ENCODE measurements at places on chromosomes 5 and 9.

DNA sequence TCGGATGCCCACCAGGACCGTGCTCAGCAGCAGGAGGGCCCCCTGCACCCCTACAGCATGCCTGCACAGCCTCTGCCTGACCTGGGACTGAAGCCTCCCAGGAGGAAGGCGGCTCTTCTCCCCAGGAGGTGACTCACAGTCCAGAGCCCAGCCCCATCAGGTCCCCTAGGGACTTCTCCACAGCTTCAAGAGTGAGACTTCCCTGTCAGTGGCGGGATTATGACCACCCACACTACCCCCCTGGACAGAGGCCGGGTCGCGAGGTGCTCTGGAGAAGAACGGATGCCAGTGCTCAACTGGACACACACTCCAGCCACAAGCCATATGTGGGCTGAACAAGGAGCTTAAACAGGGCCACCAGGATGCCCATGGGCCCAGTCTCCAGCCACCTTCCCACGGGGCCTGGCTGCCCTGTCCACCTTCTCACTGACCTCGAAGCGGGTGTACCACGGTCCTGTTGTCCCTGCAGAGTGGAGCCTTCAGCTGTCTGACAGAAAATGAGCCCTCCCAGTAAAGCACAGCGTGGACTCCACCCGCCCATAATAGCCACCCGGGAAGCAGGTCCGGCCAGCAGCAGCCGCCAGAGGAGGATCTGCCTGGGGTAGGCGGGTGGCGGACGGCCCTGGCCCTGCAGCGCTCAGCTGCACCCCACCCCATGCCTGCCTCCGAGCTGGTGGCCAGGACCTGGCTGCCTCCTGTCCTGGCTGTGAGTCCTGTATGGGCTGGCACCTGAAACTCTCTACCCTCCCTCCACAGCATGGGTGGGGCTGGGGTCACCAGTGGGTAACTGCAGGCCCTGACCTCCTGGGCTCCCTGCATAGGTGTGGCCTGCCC is 54.7 kb downstream of the SEMA4D start:
- no peak for DNase-seq

DNA sequence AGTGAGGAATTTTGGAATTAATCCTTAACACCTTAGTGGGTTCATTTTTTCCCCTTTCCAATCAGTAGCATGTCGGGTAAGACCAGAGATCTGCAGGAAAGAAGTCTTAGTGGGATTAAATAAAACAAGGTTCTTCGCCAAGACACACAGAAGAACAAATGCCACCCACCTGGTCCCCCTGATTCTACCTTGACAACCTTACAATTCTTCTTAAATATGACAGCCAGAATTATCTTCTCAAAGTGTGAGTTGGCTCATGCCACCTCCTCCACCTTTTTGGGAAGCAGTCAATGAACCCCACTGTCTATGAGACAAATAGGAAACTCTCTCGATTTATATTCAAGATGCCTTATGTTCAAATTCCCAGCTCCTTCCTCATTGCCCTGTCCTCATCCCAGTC is 105.1 kb downstream of the BRINP1 start:
- no peak for DNase-seq

DNA sequence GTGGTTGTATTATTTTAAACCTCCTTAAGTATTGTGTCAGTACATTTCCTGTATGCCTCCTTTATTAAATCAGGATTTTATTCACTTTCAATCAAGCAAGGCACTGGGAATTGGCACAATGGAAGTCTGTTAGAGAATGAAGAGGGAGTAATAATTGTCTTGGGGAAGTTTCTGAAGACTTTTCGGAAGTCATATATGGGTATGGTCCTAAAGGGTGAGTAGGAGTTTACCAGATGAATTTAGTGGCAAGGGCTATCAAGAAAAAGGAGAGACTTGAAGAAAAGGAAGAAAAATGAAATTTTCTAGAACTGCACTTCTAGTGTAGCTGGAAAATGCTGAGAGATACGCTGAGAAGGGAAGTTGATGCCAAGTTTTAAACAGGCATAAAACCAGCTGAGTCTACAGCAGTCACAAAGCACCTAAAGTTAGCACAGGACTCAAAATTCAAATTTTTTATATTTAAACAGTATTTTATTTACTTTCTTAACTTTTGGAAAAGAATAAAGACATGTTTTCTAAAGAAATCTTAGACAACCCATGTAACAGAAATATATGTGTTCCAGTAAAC is 184.9 kb downstream of the SMC2 start:
- no peak for DNase-seq

- no peak for DNase-seq
Observed at GRCh38 chr9:78858266-78858665, 561.3 kb downstream of the PSAT1 start.

GRCh38 chr5:51373880-51374523 is 9.2 kb upstream of the ISL1 start:
- DNase-seq, result no peak

DNA sequence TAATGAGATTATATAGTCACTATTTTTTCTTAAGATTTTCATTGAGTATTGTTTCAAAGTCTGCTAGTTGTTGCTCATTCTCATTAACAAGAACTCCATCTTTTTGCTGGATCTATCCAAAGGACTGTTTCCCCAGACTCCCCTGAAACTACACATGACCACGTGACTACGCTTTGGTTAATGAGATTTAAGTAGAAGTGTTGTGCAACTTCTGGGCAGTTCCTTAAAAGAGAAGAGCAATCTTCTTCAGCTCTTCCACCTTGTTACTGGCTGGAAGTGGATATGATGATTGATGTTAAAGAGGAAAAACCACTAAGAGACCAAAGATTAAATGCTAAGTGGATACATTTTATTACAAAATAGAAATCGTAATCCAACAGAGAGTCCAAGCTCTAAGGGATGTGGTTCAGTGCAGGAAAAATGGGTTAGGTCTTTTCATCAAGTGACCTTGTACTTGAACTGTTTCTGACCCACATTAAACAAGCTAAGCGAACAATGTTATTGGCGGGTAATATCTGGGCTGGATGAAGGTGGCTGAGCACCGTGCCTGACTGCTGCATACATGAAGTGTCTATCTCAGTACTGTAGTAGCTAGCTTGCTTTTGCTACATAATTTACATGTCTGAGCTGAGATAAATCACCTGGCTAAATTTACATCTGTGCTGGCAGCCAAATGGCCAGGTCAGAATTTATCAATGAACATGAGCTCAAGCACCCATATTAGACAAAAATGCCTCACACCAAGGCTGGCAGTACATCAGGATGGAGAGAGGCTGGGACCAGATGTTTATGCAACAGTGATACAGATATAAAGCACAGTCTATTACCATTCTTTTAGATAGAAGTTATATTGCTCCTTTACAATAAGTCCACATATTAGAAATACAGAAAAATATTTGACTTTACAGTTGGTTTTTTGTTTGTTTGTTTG is 7.5 kb upstream of the CTNNAL1 start:
- DNase-seq, result no peak

GRCh38 chr9:132472199-132472598 is 62.2 kb downstream of the CFAP77 start:
- DNase-seq, result no peak

GRCh38 chr5:124061663-124062062 is 549.7 kb downstream of the CSNK1G3 start:
- no peak for DNase-seq

DNA sequence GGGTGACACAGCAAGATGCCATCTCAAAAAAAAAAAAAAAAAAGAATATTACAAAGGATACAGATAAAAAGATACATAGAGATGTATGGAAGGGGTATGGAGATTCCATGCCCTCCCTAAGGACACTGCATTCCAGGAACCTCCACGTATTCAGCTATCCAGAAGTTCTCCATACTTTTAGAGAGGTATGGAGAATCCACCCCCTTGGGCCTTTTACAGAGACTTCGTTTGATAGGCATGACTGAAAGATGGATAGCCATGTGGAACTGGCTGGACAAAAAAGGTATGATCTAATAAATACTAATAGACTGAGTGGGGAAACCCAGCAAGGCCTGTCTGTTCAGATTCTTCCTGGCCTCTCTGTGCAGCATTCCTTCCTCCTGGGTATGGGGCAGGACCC is 56.6 kb upstream of the DMRT1 start:
- DNase-seq, result no peak

DNA sequence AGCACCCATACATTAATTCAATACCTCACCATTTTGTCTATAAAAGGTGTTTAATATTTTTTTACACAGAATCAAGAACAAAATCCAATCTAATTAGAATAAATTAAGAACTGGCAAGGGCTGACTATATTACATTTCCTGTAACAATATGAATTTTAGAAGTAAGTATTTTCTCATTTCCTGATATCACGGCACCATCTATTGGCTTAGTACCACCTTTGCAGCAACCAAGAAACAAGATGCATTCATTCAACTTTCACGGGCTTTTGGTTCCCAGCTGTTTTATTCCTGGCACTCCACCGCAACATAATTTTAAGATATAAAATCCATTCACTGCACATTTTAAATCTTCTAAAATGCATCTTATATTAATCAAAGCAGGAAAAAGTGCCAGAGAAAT is 20.6 kb downstream of the PSMB7 start:
- DNase-seq, result no peak

DNA sequence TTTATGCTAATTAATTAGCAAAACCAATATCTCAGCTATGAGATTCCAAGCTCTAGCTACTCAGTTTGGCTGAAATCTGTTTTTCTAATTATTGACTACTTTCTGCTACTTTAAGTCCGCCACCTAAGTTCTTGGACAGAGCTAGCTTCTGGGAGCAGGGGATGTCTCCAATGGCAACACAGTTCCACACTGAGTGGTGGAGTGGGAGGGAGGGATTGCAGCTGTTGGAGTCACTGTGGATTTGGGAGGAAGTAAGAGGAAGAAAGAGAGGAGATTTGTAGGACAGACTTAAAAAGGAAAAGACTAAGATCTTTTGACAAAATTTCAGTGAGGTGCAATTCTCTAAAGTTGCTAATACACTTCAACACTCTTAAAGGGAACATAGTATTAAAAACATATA is 450.8 kb downstream of the NFIB start:
- no peak for DNase-seq

GRCh38 chr9:80040457-80040856 is 468.7 kb downstream of the TLE4 start:
- DNase-seq, result no peak

- no peak for DNase-seq
Observed at GRCh38 chr9:137758067-137758466, 119.5 kb upstream of the CACNA1B start.

DNA sequence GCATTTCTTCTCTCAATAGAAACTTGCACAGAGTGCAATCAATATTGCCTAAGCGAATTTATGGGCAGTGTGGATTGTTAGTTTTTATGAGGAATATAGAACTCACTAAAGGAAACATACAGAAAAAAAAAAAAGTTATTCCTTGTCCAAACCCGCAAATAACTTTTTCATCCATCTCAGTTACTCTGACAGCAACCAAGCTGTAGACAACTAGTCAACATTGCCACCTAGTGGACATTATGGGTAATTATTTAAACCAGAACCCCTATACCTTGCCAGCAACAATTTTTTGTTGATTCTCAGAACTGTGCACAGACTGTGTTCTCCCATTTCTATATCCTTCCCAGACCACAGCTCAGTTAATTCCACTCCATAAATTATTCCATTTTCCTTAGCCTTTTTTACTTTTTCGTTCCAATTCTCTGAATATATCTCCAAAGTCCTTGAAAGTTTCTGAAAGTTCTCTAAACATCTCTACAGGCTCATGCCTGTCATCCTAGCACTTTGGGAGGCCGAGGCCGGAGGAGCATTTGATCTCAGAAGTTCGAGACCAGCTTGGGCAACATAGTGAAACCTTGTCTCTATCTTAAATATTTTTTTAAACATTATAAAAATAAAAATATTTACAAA is 2.6 kb upstream of the AFAP1L1 start:
- DNase-seq, result no peak

- no peak for DNase-seq
Observed at GRCh38 chr9:74742792-74743730, 144.7 kb downstream of the TRPM6 start.

DNA sequence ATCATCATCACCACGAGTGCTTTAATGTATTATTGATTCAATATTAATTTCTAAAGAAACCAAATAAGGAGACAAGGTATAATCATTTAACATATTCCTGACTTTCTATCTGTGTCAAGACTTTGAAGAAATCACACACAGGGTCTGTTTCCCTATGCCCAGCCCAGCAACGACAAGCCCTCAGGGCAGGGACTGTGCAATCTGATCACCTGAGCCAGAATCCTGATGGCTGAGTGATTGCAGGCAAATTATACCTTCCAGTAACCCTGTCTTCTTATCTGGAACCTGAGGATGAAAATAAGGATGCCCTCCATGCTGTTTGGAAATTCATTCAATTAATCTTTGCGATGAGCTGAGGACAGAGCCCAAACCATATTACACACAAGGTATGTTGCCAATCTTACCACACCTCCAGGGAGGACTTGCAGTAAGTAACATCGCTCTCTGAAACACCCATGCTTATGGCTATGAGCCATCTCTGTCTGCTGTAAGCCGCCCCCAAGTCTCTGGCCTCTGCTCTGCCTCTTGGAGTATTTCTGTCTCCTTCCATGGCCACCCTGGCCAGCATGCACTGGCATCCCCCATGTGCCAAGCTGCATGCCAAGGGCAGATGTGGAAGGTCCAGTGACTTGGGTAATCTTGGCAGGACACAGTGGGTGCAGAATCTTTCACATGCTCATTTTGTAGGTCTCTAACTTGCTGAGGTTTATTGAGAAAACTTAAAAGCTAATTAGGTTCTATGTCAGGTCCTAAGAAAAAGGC is 10.6 kb downstream of the TAS2R1 start:
- DNase-seq, result no peak

DNA sequence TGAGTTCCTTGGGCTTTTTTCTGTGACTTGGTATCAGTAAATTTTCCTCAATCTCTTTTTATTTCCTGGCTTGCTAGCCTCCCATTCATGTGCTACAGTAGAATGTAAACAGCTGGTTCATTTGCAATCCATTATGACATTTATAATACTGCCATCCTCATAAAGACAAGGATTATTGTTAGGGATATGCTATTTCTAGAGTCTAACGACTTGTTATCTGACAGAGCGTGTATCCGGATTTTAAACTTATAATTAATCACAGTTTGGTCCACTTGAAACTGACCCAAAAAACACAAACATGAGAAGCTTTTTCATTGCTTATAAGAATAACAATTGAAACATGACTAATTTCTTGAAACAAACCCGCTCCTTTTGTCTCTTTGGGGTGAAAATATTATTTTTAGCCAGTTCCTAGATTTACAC is 585.8 kb downstream of the TLE4 start:
- no peak for DNase-seq

DNA sequence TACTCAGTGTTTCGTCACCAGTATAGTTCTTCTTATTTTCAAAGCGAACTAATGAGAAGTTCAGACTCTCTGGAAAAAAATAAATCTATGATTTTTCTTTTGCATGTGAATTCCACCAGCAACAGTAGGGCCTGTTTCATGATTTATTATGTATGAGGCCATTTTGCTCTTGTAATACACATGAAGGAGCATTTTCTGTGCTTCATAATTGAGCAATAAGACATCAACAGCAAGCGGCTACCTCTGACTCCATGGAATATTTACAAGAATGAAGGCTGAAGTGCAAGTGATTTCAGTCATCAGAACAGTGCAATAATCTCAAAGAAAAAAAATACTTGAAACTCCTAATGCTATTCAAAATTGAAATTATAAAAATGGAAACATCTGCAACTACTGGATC is 282.9 kb upstream of the EDIL3 start:
- no peak for DNase-seq

- no peak for DNase-seq
Observed at GRCh38 chr5:56037531-56038010, 42.8 kb upstream of the IL6ST start.

- no peak for DNase-seq
Observed at GRCh38 chr5:154722097-154722496, 33.1 kb upstream of the LARP1 start.

GRCh38 chr9:131754846-131755245 is 15.0 kb upstream of the RAPGEF1 start:
- no peak for DNase-seq

Data from activated CD4-positive, CD25-positive, alpha-beta regulatory T cell treated with anti-CD3 and anti-CD28 coated beads, Interleukin-2, amount 50 U/mL, for 16 hours (primary cell).